Stimulated activated CD8-positive, alpha-beta memory T cell treated with anti-CD3 and anti-CD28 coated beads, Interleukin-7, amount 100 ng/mL, for 1 hour (primary cell): ENCODE measurements at places on chromosomes 5 and 9.

DNA sequence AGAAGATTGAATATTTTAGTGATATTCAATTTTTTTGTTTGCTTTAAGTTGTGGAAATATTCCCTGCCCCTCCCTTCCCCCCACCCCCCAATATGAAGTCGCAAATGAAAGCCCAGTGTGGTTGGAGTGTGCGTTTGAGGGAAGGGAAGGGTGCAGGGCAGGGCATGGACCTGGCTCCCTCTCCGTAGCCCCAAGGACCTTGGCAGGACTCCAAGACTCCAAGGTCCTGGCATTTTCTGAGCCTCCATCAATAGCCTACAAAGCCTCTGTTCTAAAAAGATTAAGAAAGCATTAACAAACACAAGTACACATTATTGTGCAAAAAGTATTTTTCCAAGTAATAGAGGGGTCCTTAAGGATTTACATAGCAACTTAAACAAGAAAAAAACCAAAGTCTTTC is 38.8 kb upstream of the PTPN3 start:
- DNase-seq, result no peak

DNA sequence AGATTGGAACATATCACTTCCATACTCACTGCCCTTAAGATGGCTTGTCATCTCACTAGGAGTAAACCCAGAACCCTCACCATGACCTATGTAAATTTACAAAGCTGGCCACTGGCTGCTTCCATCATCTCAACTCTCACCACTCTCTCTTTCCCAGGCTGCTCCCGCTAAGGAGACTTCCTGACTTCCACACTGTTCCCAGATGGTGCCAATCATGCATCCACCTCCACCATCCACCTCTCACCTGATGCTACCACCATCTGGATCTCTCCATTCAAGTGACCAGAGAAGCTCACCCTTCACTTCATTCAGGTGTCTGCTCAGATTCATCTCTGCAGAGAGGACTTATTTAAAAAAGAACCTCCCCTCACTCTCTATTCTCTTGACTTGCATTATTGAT is 91.3 kb downstream of the HTR4 start:
- no peak for DNase-seq

- peak; percentile 62 for DNase-seq
Measured at GRCh38 chr9:38068701-38069628, at the start of gene SHB. Gene SHB, minus strand, starts transcription at chr9:38069227. Its CDS starts 582 bp downstream, at chr9:38068645.

DNA sequence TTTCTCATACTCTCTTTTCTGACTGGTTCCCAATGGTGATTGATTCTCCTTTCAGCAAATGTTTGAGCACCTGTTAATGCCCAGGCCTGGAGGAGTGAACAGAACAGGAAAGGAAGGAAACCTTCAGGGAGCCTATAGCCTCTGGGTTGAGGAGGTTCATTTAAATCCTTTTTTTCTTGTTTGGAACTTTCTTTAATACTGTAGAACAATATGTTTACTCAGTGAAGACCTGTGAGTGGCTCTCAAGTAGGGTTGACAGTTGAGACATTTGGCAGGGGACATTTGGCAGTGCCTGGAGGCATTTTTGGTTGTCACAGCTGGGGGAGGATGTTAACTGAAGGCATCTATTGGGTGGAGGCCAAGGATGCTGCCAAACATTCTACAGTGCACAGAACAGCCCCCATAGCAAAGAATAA is 6.1 kb upstream of the FAM120AOS start:
- no peak for DNase-seq

- DNase-seq, result no peak
Measured at GRCh38 chr9:92468206-92468605, 14.1 kb downstream of the ASPN start.

DNA sequence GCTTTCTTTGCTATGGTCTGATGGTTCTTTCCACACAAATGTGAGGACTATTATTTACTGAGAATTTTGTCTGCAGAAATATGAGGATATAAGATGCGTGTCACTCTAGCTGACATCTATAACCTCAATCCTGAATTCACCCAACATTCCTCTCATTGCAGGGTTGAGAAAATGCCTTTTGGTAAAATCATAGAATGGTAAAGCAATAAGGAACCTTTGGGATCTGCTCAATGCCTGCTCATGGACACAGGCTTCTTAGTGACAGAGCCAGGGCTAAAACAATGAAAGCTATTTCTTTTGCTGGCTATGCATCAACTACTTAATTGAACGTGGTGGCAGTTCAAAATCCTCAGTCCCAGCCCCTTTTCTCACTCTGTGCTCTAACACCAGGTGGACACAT is 199.6 kb downstream of the GAS1 start:
- DNase-seq, result no peak

DNA sequence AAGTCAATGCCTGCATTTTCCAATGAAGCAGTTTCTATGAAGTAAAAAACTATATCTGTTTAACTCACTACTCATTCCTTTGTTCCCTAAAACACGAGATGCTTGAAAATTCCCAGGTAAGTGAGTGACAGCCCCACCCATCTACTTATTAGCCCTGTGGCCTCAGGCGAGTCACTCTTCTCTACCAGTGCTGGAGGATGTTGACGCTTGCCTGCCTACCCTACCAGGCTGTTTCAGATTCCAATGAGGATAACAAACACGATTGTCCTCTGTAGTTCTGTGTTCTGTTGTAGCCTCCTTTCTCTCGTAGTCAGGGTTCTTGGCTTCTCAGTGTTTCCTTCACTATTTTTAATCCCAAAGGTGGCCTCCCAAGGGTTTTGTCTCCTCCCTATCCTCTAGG is 388.8 kb downstream of the KDM4C start:
- DNase-seq, result no peak

DNA sequence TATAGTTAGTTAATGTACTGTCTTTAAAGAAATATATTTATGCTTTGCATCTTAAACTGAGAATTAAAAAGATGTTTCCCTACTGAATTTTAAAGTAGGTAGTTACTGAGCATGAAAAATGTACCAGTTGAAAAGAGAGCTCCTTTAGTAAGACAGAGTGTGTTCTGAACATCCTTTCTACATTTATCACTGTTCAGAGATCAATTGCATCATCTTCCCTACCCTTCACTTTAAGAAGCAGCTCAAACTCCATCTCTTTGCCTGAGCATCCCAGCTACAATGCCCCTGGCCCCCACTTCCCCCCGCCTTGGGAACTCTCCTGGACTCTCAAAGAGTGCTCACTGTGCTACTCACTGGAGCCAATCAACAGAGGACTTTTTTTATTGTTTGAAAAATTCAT is 164.7 kb downstream of the GNAQ start:
- DNase-seq, result no peak

GRCh38 chr9:98010445-98010844 is 27.3 kb downstream of the ANP32B start:
- no peak for DNase-seq

DNA sequence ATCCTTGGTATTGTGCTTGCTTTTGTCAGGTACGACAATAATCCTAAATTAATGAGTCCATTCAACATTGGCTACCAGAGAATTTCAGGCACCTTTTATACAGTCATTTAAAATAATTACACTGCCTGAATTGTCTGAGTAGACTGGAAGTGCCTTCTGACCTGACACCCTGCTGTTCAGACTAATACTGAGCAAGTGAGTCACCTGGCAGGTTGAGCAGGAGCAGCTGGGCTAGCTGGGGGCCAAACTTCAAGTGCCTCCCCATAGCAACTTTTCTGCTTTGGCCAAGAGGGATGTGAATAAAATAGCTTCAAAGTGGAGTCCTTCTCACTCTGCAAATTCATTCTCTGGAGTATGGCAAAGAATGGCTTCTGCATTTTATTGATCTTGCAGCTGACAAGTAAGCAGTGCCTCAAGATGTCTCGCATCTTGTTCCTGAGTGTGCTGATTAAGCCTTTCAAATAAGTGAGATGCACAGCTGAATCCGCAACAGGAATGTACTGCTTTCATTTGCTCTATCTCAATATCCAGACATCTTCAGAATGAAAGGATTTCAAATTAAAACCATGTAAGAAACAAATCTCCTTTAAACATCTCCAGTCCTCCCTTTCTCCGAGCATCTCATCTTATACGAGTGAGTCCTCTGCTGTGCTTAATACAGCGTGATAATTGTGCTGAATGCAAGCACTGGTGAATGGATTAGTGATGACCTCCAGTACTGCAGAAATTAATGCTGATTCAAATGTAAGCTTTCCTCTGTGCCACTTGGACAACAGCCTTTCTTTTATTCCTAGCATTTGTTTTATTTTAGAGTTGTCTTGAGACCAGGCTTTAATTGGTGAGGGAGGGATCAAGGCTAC is 271.2 kb downstream of the EDIL3 start:
- DNase-seq, result no peak
